ENCODE measurements at places on chromosomes 12 and 14. TPM values are rescaled to one million over a fixed set of nuclear protein-coding genes. Genes with fewer than 3 reads are reported as not detected.

GRCh38 chr12:14923944-14924343 is 14.4 kb downstream of the ERP27 start:
- no peak for DNase-seq

GRCh38 chr14:69535230-69535848 is 39.3 kb downstream of the CCDC177 start:
- peak; percentile 47 for DNase-seq

Gene SLC5A8
- total RNA-seq, result not detected

DNA sequence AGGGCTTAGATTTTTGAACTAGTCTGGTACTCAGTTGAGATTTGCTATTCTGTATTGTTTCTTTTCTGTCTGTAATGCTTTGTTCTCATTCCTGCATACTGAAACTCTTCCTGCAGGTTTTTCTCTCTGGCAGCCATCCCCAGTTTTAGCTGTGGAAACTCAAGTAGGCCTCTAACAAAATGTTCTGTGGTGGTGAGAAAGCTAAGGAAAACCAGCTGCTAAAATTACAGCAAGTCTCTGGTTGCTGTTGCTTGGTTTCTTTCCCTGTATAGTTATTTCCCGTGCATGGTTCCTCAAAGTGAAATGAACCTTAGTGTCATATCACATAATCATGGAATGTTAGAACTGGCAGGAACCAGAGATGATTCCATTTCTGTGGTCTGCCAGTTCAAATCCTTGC is 442.5 kb downstream of the NRXN3 start:
- DNase-seq, result no peak

Gene FAM222A
- total RNA-seq, result 0.43 TPM

DNA sequence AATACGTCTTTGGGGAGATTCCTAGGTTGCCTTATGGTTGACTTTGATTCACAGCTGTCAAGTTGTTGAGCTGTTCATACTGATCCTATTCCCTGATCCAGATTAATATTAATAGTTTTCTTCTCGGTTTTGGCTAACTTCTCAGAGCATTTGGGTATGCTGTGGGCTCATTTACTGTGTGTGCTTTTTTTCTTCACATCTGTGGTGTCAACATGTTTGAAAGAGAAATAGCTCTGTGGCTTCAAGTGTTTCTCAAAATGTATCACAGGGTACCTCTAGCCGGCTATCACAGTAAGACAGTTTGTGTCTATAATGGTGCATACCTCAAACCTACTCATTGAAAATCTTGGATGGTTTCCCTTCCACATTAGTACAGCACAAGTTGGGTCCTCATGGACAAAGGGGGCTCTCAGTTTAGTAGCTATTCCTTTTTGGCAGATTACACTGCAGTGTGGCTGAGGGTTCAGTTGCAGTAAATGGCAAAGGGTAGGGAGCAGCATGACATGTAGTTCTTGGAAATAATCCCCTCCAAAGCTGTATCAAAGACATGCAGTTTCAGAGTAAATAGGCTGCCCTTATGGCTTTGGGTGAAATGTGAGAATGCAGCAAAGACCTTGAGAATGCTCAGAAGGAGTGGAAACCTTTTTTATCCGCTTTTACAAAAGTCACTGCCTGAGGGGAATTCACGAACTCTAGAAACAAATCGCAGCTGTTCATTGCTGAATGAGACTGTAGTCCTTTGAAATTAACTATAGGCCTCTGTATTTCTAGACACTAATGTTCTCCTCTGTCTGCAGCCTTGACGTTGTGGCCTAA is 102.4 kb upstream of the ATF1 start:
- no peak for DNase-seq

GRCh38 chr12:30517320-30517719 is 178.3 kb downstream of the IPO8 start:
- DNase-seq, result no peak

- peak; percentile 43 for DNase-seq
These were observed 1.5 kb downstream of the CALM1 start for GRCh38 chr14:90398315-90398839.

Data from fibroblast of villous mesenchyme (primary cell).